ENCODE measurements at places on chromosomes 3 and 15.

GRCh38 chr3:19146685-19147650, 1.3 kb upstream of the KCNH8 start:
- no peak for DNase-seq

DNA sequence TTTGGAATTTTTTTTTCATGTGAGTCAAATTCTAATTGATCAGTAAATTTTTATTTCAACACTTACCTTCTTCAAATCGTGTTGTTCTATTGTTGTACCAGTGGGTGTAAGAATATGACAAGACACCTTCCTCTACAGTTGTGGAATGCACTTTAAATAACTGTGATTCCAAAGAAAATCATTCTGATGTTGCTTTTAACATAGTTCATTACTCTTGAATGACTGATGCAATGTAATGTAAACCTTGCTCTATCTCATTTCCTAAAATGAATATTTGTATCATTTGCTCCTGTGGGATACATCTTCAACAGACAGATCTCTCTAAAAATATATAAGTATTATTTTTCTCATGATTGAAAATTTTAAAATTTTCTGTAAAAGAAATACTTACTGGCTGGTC, 313.4 kb downstream of the RBMS3 start:
- no peak for DNase-seq

- no peak for DNase-seq
These were observed 38.4 kb downstream of the TLNRD1 start for GRCh38 chr15:81038975-81039607.

GRCh38 chr3:168865022-168865551, 769.4 kb upstream of the GOLIM4 start:
- DNase-seq = no peak

DNA sequence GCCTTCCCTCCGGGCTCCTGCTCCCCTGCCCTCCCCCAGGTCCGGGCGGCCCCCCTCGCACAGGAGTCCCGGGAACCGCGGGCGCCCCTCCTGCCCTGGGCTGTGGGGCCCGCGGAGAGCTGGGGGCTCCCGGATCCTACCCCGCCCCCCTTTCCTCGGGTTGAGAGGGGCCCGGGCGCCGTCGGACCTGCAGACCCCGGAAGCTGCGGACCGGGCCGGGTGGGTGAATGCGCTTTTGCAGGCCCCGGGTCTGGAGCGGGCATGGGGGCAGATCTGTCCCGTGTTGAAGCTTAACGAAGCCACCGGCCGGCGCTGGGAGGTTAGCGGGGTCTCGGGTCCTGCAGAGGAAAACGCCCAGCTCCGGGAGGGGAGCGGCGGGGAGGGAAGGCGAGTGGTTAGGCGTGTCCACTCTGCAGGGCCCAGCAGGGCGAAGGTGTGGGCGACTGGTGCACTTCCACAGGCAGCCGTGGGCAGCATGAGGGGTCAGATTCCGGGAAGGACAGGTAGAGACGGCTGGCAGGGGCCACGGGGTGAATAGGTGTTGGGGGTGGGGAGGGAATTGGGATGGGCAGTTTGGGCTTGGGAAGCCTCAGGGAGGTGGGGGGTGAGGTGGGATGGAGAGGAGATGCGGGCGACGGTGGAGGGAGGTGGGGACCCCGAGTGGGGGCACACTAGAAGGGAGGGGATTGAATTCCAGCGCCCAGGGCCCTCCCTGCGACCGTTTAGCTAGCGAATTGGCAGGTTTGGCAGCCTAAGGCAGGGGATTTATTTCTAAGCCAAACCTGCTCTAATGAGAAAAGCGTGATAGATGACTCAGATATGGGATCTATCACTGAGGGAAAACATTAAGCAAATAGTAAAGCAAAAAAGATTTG, 635 bp downstream of the CD276 start:
- no peak for DNase-seq

GRCh38 chr3:86388820-86389219, 602.1 kb downstream of the VGLL3 start:
- no peak for DNase-seq

DNA sequence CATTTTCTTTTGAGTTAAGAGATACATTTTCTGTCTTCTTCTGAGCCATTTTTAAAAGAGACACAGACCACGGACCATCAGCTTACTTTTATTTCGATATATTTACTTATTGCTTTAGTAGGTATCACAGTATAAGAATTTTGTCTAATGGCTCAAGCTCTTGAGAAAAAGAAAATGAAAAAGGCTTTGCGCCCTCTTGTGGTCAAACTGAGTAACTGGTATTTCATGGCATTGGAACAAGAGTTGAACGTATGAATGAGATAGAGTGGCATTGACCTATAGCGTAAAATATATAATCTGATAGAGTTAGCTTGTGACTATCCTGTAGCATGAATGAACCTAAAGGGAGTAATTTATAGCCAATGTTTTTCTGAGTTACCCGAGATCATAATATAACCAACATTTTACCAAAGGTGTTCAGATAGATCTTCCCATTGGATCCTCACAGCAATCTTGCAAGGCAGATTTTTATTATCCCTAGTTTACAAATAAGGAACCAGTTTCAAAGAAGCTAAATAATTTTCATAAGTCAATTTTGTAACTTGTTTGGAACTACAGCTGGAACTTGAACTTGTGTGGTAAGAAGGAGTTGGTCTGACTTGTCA, 154.6 kb downstream of the POLR2M start:
- DNase-seq = no peak

DNA sequence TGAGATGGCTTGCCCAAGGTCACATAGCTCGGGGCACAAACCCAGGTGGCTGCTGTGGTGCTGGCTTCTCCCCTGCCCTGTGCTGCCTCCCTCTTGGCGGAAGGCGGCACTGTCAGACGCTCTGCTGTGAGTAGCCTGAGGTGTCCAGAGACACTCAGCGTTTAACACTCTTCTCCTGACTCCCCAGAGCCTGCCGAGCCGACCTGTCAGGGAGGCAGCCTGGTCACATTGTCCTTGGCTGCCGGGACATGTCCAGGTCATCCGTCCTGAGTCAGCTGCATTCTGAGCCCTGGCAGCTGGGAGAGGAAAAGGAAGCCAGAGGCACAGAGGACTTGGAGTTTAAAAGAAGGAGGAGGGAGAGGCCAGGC, 4.7 kb downstream of the LMAN1L start:
- DNase-seq = no peak

- DNase-seq = no peak
These were observed at the start of gene FBN1 for GRCh38 chr15:48645558-48646330. FBN1 (minus strand) TSS chr15:48645709; CDS start chr15:48644769, 940 bp downstream.

DNA sequence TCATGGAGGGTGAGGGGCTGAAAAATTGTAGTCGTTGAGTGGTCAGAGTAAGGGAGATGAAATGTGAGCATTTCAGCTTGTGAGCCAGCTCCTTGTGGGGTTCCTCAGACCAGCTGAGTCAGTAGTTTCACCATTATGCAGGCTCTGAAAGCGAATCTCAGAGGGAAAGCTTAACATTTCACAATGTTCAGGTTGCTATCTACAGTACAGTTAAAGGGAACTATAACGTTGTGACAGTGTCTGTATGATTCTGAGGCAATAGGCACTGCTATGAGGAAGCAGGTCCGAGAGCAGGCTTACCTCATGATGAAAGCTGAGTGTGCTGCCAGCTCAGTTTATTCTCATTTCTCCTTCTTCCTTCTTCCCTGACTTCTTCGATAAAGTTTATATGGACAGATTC, 469.6 kb downstream of the EDEM1 start:
- DNase-seq = no peak

DNA sequence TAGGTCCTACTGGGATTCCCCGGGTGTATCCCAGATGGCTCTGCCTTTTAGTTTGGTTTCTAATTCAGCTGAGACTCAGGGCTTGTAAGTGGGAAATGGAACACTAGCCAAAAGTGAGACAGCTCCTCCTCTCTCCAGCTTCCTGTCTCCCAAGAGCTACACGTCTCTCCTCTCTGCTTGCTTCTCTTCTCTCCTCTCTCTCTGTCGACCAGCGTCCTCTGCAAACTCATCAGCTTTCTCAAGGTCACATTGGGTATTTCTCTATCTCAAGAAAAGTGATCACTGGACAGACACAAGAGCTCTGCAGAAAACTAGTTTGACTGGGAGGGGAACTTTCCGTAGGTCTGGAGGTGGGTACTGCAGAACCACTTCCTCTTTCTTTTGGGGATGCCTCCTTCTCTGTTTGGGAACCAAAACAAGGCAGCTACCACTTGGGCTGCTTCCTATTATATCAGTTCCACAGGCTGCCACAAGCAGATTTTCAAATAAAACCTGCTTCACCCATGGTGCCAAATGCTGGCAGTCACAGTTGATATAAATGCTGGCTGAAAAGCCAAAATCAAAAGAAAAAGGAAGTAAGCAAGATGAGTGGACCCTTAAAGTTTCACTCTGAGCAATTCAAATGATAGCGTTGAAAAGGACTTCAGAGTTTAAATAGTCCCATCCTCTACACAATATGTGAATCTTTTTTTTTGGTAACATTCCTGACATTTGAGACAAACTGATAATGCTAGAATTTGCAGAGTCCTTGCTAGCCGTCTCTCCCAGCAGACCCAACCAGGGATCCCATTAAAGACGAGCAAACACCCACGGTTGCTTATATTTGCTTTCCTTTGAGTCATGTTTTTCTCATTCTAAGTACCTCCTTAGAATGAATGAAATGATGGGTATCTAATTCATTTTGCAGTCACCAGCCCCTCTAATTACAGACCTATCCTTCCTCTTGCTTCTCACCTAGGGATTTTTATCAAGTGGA, 7.2 kb upstream of the DYNC1LI1 start:
- DNase-seq = no peak

GRCh38 chr3:56884387-56884786, 82.6 kb upstream of the ARHGEF3 start:
- DNase-seq = no peak

DNA sequence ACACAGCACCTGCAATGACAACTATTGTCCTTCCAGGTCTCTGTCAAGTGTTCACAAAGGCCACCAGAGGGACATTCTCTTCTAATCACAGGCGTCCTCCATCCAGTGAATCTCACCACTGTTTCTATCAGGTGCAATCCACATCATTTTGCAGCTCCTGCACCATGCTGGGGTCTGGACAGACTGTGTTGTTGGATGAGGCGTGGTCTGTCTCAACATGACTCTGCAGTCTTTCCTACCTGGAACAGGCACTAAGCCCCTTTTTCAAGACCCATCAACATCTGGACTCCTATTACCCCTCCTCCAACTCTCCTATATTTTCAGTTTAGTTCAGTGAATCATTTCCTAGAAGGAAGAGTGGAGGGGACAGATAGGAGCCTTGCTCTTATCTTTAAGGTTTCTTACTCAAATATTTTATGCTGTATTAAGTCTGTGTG, 31.5 kb upstream of the VEPH1 start:
- DNase-seq = no peak

DNA sequence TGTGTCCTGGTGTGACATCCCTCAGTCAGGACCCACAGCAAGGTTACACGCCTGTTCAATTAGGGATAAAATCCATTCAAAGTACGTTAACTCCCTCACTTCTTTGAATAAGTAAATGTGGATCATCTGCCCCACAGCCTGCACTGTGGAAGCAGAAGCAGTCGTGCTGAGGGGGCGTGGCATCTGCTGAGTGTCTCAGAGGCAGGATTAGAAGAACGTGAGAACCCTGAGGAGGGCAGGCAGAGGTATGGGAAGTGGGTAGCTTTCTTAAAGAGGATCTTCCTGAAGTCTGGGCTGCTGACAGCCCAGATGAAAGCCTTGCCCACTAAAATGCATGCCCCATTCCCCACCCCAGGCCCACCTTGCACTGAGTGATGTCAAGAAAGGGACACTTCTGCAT, 28.5 kb downstream of the CRABP1 start:
- no peak for DNase-seq

GRCh38 chr15:74497584-74497983, 36.6 kb upstream of the UBL7 start:
- no peak for DNase-seq

DNA sequence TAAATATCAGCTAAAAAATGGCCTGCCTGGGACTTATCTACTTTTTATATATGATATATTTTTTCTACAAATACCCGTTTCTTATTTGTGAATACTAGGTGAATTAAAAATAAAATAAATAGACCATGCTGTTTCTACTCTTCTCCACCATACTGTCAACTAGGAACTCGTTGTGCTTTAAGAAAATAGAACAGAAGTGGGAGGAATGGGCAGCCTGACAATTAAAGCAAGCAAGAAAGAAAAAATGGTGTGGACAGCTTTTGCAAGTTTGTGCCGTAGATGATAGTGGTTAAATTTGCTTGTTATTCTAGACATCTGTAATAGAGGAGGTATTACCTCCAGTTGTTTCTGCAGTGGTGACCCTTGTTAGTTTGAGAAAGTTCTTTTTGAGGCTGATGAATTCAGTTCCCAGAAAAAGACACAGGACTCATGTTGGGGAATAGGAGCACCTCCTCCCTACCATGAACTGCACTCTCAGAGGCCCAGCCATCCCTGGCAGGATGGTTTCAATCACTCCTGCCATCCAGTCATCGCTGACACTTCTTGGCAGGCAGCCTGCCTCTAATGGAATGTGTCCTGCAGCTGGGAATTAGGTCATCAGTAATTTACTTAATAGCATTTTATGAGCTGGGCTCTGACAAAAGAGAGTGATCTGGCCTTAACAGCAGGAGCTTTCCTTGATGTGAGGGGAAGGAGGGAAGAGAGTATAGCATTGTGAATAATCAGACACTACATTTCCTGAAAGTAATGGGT, 105.0 kb upstream of the GAP43 start:
- DNase-seq = no peak

DNA sequence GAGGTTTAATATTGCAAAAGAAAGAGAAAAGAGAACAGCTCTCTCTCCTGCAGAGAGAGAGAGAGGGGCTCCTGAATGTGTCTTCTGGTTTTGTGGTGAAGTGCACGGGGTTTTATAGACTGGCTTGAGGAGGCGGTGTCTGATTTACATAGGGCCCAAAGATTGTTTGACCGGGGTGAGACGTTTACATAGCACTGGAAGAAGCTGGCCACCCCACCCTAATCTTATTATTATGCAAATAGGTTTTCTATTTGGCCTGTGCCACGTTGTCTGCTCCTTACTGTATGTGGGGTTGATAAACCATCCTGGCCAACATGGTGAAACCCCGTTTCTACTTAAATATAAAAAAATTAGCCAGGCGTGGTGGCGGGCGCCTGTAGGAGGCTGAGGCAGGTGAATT, 268.6 kb downstream of the SV2B start:
- DNase-seq = no peak

DNA sequence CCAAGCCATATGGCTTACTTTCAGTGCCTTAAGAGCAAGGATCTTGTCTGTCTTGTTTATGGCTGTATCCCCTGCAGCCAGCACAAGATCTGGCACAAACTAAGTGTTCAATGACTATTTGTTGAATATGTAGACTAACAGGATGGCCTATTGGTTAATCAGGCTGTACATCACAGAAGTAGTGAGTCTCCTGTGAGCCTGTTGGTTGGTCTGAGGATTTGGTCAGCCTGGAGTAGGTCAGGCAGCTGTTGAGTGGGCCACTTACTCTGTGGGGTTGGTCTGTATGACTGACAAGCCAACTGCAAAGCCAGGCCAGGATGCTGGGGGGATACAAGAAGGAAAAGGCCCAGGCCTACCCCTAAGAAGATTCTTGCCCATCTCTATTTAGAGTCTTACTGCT, 33.4 kb upstream of the CILP start:
- DNase-seq = no peak

All from stimulated activated CD4-positive, alpha-beta T cell treated with anti-CD3 and anti-CD28 coated beads, TNF-alpha, amount 100 ng/mL, for 48 hours (primary cell).